Karpas-422 (cell line): ENCODE measurements at places on chromosomes 2 and 18.

DNA sequence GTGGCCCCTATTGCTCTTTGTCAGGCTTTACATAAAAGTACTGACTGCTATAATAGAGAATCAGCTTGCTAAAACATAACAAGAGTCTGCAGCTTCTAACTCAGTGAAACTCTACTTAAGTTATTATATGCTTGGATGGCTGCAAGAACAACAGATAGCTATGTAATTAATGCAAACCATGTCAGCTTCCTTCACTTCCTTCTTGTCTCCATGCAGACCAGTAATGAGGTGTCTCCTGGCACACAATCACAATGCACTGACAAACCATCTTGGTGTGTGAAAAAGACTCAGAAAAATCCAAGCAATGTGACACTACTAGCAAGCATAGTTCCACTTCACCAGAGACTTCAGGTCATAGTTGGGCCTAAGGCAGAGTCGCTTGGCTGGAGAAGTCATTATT is 2068.9 kb upstream of the PIK3C3 start:
- no peak overlapping the region for H3K4me3 ChIP-seq
- H3K27me3 ChIP-seq: no peaks in the 10 kb centered on the region
- no peak for DNase-seq
- H3K27ac ChIP-seq: no peak overlapping the region

DNA sequence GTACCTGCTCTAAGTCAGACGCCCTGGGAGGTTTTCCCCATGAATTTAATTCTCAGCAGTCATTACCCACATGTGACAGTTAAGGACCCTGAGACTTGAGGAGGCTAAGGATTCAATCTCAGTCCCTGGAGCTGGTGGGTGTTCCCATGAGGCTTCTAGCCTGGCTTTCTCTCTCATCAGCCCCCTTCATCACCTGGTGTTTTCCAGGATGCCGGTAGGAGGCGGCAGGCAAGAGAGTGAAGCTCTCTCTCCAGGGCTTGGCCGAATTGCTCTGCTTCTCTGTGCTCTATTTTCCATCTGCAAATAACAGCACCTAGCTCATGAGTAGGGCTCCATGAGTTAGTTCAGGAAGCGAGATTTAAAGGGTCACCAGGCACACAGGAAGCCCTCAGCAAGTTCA is 241.9 kb downstream of the PTPRM start:
- H3K4me3 ChIP-seq: no peak overlapping the region
- H3K36me3 ChIP-seq: no peaks in the 10 kb centered on the region
- no peak overlapping the region for H3K27ac ChIP-seq
- no peaks in the 10 kb centered on the region for H3K4me1 ChIP-seq
- H3K27me3 ChIP-seq: no peaks in the 10 kb centered on the region

DNA sequence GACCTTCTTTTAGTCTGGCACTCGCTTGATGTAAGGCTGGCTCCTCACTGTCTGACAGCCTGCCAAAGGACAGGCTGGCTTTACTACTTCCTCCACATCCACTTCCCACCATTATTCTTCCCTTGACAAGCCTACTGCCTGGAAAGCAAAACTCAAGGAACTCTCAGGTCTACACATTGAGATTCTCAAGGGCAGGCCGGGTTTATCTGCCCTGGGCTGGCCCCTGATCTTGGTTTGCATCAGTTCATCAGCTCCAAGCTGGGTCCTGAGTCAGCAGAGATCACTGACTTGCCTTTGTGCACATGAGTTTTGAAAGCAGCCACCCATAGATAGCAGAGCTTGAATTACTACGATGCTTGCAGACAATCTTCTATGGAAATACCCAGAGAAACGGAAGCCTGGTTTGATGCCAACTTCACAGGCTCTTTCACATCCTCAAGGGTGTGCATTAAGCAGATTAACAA is 53.9 kb downstream of the KCTD18 start:
- H3K27ac ChIP-seq: no peak overlapping the region
- H3K4me3 ChIP-seq: no peak overlapping the region
- DNase-seq: no peak
- H3K36me3 ChIP-seq: no peaks in the 10 kb centered on the region

DNA sequence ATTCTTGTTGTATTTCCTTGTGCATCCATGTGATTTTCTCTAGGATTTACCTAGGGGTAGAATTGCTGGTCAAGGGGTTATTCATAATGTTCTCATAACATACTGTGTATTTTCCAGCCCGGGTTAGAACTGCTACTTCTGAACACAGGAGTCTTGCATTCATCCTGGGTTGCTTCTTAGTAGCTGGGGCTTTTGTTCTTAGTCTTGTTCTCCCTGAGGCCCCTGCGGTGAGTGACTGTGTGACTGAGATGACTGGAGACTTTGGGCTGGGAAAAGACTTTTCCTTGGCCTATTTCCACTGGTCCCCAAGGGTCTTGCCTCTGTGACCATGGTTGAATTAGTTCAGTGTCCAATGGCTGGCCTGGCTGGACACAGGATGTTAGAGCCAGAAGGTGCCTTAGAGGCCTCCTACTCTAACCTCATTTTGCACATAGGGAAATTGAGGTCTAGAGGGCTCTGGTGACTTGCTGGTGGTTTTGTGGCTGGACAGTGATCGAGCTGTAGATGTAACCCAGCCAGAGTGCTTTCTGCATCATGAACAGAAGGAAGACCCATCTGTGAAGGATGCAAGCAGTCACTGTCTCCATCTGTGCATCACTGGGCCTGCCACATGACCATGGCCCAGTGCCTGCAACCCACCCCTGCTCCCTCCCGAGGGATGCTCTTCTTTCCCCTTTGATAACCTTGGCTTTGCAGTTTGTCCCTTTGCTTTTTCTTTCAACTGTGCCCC is 233.3 kb downstream of the FHOD3 start:
- no peak for DNase-seq
- no peak overlapping the region for H3K27ac ChIP-seq
- H3K36me3 ChIP-seq: no peaks in the 10 kb centered on the region
- no peak overlapping the region for H3K4me3 ChIP-seq

DNA sequence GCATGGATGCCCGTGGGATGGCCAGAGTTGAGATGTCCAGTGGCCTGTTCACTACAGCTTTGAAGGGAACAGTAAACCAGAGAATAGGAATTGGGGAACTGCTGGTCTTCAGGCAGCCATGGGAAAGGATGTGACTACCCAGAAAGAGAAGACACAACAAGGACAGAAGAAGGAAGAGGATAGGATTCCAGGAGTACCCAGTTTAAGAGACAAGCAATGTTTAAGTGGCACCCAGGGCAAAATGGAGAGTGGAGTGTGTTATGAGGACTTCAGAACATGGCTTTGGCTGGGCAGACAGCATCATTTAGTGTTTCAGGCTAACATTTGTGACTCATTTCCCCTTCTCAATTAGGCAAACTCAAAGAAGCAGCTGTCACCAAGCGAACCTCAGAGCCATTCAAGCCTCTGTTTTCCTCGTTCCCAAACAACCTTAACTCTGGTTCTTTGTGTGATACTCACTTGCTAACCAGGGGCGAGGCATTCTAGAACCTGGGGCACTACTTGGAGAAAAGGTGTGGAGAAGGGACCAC is 4.0 kb upstream of the FAM124B start:
- no peak overlapping the region for H3K4me3 ChIP-seq
- no peaks in the 10 kb centered on the region for H3K4me1 ChIP-seq
- H3K27me3 ChIP-seq: no peaks in the 10 kb centered on the region
- H3K27ac ChIP-seq: no peak overlapping the region

GRCh38 chr2:3238951-3239841 is 138.4 kb downstream of the EIPR1 start:
- H3K36me3 ChIP-seq: peaks cover under 1% of the 10 kb centered on the region; the same call in 1 of the 2 replicates
- no peak for DNase-seq
- no peaks in the 10 kb centered on the region for H3K27me3 ChIP-seq
- H3K27ac ChIP-seq: no peak overlapping the region
- H3K4me3 ChIP-seq: no peak overlapping the region
- H3K4me1 ChIP-seq: no peaks in the 10 kb centered on the region

DNA sequence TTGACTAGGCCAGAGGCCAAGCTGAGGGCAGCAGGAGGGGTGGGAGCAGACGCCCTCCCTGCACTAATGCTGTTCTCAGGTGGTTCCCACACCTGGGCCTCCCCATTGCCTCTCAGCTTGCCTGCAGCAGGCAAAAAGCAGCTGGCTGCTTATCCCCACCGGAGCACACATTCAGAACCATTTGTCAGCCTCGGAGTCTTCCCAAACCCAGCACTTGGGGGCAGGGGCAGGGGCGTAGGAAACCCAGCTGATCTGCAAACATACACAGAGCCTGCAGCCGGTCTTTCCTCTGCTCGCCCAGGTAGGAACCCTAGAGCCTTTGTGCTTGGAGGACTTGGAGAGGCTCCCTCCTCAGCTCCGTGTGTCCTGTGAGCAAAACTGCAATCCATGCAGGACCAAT is 249.8 kb downstream of the CYP26B1 start:
- no peaks in the 10 kb centered on the region for H3K4me1 ChIP-seq
- no peaks in the 10 kb centered on the region for H3K36me3 ChIP-seq
- H3K27me3 ChIP-seq: no peaks in the 10 kb centered on the region
- H3K27ac ChIP-seq: no peak overlapping the region
- DNase-seq: no peak

DNA sequence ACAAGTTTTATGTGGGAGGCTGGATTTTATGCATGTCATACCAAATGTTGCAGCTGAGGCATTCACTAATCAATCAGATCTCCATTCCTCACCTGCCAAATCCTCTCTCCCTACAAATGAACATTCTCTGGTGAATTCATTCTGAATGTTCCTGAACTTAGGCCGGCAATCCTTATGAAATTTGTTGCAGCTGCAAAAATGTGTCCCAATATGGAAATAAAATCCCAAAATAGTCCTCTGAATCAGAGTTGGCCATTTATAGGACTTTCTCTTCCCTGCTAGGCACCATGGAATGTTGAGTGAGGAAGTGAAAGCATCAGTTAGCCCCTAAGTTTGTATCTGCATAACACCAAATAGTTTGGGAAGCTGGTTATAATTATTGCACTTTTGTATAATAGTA is 25.6 kb downstream of the GCA start:
- H3K27ac ChIP-seq: no peak overlapping the region
- H3K36me3 ChIP-seq: no peaks in the 10 kb centered on the region
- no peaks in the 10 kb centered on the region for H3K4me1 ChIP-seq
- no peak for DNase-seq
- H3K27me3 ChIP-seq: no peaks in the 10 kb centered on the region

DNA sequence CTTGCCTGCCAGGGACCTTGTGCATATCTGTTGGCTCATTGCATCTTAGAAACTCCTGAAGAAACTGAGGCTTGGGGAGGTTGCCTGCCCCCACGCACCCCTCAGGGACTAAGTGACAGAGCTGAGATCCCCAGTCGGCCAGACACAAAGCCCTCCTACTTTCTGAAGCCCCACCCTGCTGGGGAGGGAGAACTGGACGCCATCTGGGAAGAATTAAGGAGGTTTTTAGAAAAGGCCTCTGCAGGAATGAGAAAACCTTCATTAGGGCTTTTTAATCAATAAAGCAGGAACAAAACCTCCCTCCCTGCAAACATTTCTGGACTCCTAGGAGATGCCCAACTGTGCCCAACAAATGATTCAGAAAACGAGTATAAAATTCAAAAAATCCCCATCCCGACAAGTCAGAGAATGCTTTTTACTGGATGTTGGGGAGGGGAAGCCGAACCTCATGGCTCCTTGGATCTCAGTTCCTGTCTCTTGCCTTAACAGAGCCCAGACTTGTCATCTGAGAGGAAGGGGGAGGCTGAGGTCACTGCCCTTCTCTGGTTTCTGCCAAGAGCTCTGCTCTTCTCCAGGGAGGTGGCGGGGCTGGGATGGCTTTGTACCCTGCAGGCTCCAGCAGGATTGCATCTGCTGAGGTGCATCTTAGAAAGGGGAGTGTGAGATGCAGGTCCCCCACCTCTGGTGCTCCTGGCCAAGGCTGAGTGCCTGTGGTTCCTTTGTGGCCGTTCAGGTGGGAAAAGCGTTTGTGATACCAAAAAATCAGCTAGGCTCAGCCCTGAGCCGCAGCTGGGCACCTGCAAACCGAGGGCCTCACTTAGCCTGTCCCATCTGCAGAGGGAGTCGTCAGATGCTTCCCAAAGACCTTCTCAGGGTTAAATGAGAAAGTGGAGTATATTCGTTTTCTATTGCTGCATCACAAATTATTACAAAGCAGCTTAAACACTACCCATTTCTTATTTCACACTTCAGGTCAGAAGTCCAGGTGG is 142.4 kb downstream of the ZFP36L2 start:
- H3K27me3 ChIP-seq: no peaks in the 10 kb centered on the region
- H3K27ac ChIP-seq: no peak overlapping the region
- no peaks in the 10 kb centered on the region for H3K36me3 ChIP-seq
- no peak overlapping the region for H3K4me3 ChIP-seq
- H3K4me1 ChIP-seq: no peaks in the 10 kb centered on the region

DNA sequence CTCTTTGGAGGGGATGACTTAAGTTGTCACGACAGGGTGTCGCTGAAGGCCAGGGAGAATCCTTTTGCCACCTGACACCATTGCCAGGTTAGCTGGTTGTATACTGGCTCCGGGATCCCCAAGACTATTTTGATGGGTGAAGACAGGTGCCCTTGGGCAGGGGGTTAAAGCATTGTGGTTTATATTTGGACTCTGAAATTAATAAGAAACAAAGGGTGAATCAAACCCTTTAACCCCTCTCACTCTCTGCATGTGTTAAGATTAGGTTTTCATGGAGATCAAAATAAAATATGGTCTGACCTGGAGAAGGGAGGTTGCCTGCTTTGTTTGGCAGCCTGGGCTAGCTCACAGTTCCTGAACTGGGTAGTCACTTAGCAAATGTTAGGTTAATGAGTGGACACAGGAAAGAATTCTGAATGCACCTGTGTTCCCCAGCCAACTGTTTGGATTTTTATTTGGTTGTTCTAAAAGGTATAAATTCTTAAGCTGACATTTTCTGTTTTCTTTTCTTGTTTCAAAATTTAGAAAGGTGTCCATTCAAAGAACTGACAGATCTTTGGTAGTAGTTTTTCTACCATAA is 301.7 kb downstream of the KCNS3 start:
- no peaks in the 10 kb centered on the region for H3K27me3 ChIP-seq
- no peak overlapping the region for H3K27ac ChIP-seq
- no peaks in the 10 kb centered on the region for H3K36me3 ChIP-seq
- no peaks in the 10 kb centered on the region for H3K4me1 ChIP-seq
- no peak for DNase-seq
- no peak overlapping the region for H3K4me3 ChIP-seq

GRCh38 chr2:11697103-11697871 is 27.3 kb upstream of the NTSR2 start:
- H3K27me3 ChIP-seq: no peaks in the 10 kb centered on the region
- no peak overlapping the region for H3K27ac ChIP-seq
- no peaks in the 10 kb centered on the region for H3K36me3 ChIP-seq
- H3K4me1 ChIP-seq: no peaks in the 10 kb centered on the region

- H3K27me3 ChIP-seq: no peaks in the 10 kb centered on the region
- H3K4me3 ChIP-seq: no peak overlapping the region
- DNase-seq: no peak
- no peaks in the 10 kb centered on the region for H3K4me1 ChIP-seq
- H3K36me3 ChIP-seq: no peaks in the 10 kb centered on the region
These were observed 19.3 kb upstream of the CYP27C1 start for GRCh38 chr2:127239395-127239794.

GRCh38 chr18:57498682-57499256 is 63.6 kb downstream of the ONECUT2 start:
- H3K27me3 ChIP-seq: no peaks in the 10 kb centered on the region
- no peak overlapping the region for H3K27ac ChIP-seq
- H3K36me3 ChIP-seq: no peaks in the 10 kb centered on the region
- DNase-seq: no peak
- H3K4me1 ChIP-seq: no peaks in the 10 kb centered on the region
